Left renal pelvis (tissue), 4 donors: ENCODE measurements at places on chromosomes 12 and 14.

GRCh38 chr14:58816416-58817115, 178.8 kb downstream of the DACT1 start:
- DNase-seq, result no peak

GRCh38 chr14:92315050-92315805, 7.7 kb upstream of the SLC24A4 start:
- no peak for DNase-seq

DNA sequence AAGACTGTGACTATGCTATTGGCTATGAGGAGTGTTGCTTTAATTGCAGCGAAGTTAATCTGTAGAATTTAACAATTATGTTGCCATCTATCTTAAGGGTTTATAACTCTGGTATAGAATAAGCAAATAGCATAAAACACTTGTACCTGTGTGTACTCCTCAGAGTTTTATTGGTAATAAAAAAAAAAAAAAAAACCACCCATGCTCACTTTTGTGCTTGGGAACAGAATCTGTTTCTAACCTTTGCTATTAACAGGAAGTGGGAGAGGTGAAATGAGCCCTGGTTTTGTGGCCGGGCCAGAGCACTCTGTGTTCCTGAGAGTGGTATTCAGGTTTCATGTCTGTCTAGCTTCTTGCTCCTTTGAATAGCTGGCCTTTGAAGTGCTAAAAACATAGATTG, 53.1 kb downstream of the PDE3A start:
- DNase-seq, result no peak

DNA sequence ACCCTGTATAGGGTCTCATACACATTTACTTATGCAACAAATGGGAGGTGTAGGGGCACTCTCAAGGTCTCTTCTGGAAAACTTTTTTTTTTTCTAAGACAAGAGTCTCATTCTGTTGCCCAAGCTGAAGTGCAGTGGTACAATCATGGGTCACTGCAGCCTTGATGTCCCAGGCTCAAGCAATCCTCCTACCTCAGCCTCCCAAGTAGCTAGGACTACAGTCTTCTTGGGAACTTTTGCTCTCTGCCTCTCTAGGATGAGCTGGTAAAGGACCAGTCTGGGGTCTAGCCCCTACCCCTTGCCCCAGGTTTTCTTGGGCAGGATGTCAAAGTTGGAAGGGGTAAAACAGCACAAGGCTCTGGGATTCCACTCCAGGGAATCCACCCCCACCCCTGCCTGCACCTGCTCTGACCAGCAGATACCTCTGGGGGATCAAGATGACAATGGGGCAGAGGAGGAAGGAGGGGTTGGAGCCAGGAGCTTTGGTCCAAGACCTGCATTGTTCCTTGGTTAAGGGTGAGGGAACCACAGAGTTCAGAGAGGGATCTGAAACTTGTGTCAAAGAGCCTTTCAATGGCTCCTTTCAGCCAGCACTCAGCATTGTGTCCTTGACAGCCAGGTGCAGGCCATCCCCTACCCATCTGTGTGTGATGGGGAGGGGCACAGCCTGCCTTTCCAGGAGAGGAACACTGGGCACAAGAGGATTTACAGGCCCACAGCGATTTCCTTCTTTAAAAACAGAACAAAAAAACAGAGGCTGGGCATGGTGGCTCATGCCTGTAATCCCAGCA, 12.2 kb downstream of the CTDSP2 start:
- no peak for DNase-seq

- no peak for DNase-seq
Observed at GRCh38 chr14:101463566-101464171, 97.6 kb upstream of the DIO3 start.

DNA sequence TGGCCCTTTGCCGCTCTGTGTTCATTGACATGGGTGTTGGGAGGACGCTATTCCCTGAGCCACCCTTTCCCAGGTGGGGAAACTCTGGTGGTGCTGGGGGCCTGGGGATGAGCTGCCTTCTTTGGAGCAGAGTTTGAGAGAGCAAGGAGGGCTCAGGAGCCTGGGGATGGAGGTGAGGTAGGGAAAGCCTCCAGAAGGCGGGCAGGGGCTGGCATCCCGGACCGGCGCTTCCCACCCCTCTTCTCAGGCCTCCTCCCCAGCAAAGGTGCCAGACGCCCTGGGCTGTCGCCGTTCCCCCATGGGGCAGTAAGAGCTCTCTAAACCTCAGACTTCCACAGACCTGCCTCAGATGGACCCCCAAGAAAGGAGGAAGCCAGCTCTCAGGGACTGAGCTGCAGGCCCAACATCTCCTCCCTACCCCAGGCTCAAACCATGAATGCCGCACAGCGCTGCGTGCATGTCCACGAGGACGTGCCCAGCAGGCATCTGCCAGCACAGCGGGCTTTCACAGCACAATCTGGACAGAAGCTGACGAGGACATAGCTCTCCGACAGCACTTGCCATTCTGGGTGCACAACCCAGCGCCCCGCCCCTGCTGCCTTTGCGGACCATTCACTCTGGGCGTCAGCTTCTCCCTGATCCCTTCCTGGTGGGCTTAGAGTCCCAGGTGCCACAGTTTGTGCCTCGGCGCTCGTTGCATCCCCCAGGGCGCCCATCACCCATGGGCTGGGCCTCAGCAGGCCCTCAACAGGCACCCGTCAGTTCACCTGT, 14.9 kb upstream of the TTC7B start:
- DNase-seq, result no peak

- DNase-seq, result no peak
Observed at GRCh38 chr14:101473045-101473729, 88.1 kb upstream of the DIO3 start.

- DNase-seq, result no peak
Observed at GRCh38 chr12:58301730-58302122, 360.4 kb downstream of the ATP23 start.

GRCh38 chr12:50725011-50725942, 38.6 kb upstream of the ATF1 start:
- DNase-seq, result no peak

GRCh38 chr12:67690656-67691055, 42.1 kb downstream of the DYRK2 start:
- DNase-seq, result no peak

GRCh38 chr14:24414732-24415420, 14.6 kb downstream of the CBLN3 start:
- DNase-seq, result no peak

- no peak for DNase-seq
Observed at GRCh38 chr14:69553252-69553651, 21.4 kb downstream of the CCDC177 start.

GRCh38 chr12:85865890-85866289, 8.2 kb upstream of the NTS start:
- DNase-seq, result no peak

- no peak for DNase-seq
Observed at GRCh38 chr12:57692500-57692899, 1.4 kb upstream of the OS9 start.

DNA sequence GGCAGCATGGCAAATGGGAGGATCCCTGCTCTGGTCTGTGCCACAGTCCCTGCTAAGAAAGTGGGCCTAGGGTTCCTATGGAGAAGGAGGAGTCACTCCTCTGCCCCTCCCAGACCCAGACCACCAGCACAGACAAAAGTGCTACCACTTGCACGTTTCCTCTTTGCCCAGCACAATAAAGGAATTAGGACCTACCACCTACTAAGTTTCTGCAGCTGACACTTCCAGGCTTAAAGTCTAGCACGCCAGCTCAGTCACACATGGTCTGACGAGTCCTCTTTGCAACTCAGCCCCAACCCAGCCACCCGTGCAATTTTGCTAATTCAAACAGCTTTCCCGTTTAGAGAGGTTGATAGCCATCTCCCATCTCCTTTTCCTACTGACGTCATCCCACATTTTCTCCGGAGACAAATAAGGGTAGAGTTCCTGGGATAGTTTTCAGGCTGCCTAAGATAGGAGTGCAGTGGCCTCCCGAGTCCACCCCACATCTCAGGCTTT, 66.2 kb upstream of the PTGR2 start:
- DNase-seq, result no peak

DNA sequence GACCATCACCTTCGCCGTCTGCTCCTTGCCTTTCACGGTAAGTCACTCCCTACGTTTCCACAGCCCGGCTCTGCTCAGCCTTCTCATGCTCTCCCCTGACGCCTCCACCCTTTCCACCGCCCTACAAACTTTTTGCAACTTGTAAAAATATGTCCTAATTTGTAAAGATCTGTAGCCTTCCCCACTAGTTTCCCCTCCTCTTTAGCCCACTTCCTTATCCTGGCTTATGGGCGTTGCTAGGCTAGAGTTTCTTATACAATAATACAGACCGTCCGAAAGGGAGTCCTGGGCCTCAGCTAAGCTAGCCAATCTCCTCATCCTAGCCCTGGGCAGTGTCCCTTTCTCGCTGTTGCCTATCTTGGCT, 1.2 kb downstream of the PTGER2 start:
- no peak for DNase-seq

DNA sequence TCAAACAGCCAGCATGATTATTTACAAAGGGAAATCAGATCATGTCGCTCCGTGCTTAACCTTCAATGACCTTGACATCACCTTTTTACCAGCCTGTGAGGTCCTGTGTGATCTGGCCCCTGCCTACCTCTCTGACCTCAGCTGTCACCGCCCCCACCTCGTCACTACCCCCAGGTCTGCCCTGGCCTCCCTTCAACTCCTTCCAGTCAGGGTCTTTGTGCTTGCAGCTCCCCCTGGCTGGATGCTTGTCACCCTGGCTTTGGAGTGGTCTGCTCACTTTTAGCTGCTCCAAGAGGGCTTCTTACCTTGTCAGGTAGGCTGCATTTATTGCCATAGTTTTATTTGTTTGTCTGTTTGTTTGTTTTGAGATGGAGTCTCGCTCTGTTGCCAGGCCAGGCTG, 8.2 kb upstream of the MAX start:
- no peak for DNase-seq

DNA sequence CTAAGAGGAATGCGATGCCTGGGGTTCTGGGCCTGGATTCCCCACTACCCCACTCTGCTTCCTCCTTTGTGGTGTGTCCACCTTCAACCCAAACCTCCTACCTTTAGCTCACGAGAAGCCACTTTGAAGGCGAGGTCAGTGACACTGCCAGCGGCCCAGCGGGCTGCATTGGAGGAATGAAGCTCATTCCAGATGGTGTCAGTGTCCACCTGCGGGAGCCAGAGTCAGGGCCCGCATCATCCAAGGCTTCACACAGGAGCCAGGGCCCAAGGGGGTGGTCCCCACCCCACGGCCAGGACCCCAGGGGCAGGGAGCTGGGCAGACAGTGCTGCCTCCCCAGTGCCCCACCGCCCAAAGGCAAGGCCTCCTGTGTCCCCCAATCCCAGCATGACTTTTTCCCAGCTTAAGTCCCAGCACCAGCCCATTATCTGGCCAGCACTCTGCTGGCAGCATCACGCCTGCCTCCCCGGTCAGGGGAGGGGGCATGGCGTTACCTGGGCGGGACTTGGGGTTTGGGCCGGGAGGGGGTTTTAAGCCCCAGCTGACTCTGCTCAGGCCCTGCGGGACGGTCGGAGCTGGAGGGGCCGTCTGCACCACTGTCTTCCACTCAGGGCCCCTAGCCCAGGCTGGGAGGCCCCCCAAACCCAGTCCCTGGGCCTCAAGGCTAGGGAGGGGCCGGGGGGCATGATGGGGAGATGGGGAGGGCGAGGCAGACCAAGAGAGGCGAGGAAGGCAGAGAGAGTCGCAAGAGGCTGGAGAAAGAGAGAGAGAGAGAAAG, 16.9 kb downstream of the SLC48A1 start:
- DNase-seq, result no peak

GRCh38 chr12:14442221-14442881, 76.9 kb downstream of the ATF7IP start:
- no peak for DNase-seq

DNA sequence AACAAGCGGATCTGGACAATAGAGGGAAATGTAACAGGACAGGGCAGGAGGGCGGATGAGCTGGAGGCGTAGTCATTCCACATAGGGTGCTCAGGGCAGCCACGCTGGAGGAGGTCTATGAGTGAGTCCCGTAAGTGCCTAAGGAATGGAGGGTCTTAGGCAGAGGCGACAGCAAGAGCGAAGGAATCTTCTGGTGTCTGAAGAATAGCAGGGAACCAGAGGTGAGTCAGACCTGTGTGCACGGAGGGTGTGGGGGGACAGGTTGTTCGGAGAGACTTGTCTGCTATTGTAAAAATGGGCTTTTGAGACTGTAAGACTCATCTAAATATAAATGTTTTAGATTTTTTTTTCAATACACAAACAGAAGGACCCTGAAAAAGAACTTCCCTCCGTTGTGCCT, 70.6 kb downstream of the SETD3 start:
- no peak for DNase-seq

- no peak for DNase-seq
Observed at GRCh38 chr12:120590741-120591407, 9.7 kb upstream of the POP5 start.

GRCh38 chr12:101795786-101796185, 35.0 kb downstream of the GNPTAB start:
- no peak for DNase-seq

- DNase-seq, result no peak
Observed at GRCh38 chr14:60656686-60657455, 7.6 kb upstream of the SIX1 start.

GRCh38 chr14:68359022-68359836, 433.6 kb downstream of the ZFP36L1 start:
- no peak for DNase-seq

DNA sequence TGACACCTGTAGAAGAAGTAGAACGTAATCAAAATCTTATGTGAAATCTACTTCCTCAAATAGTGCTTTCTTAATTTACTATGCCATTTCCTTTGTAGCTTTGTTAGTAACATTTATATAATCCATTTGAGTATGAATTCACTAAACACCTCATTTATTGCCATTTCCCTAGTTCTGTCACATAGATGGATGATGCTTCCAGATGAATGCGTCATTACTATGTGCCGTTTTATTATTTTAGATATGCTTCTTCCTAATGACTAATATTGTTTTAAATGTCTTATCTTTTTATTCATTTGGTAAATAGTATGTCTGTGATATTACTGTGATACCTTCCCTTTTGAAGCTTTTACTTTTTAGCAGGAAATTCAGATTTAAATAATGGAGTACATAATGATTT, 14.4 kb downstream of the FRMD6 start:
- DNase-seq, result no peak

DNA sequence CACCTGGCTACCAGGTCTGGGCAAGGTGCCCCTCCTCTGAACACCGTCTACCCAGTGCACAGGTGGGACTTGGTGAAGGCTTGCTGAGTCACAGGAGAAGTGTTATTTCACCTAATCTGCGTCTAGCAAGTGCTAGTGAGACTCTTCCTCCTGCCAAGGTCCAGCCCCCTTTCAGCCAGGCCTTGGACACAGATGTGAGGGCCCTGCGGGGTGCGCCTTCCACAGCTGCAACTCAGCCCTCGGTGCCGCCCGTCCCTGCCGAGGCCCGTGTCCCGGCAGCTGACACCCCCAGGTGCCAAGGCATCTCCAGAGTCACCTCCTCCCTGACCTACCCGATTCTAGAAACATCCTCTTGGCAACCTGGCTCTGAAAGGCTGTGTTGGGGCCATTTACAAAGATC, 55.1 kb downstream of the PRIMA1 start:
- no peak for DNase-seq
